NCI-H460 (cell line): ENCODE measurements at places on chromosomes 16 and 17. TPM values are rescaled to one million over a fixed set of nuclear protein-coding genes. Genes with fewer than 3 reads are reported as not detected.
A peak's percentile ranks its signal among the peaks of the same experiment; 100 is the strongest.

GRCh38 chr16:57609541-57610401 is 18.7 kb upstream of the ADGRG1 start:
- no peak for DNase-seq

GRCh38 chr16:8946544-8946943 is 17.2 kb downstream of the USP7 start:
- no peak for DNase-seq

- no peak for DNase-seq
These were observed 23.0 kb upstream of the SMG8 start for GRCh38 chr17:59186850-59187249.

GRCh38 chr16:56823081-56823733 is 41.8 kb upstream of the SLC12A3 start:
- DNase-seq = no peak

DNA sequence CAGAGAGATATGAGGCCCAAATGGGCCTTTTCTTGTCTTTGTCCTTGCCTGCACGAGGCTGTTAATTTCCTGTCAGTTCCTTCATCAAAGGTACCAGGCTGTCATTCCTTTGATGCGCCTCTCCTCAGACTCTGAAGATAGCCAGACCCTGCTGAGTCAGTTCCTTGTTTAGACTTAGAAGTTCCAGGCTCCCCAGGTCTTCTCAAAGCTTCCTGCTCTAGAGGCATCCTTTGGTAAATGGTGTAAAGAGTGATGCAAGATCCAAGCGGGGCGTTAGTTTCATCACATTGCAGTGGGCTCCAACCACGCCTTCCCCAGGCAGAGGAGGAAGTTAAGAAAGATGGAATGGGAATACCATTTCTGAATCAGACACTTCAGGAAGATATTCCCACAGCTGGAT is 4.0 kb upstream of the CDH11 start:
- peak; percentile 99 for DNase-seq

The KRTAP9-8 gene
- total RNA-seq = not detected in 2 replicates

The CFAP52 gene
- 0.22 TPM in 1 of 2 replicates, not detected in the other for total RNA-seq
